Activated naive CD8-positive, alpha-beta T cell treated with anti-CD3 and anti-CD28 coated beads for 36 hours (primary cell): ENCODE measurements at places on chromosomes 5 and 9.

- no peak for DNase-seq
Observed at GRCh38 chr9:34576597-34577399, 12.7 kb downstream of the CNTFR start.

DNA sequence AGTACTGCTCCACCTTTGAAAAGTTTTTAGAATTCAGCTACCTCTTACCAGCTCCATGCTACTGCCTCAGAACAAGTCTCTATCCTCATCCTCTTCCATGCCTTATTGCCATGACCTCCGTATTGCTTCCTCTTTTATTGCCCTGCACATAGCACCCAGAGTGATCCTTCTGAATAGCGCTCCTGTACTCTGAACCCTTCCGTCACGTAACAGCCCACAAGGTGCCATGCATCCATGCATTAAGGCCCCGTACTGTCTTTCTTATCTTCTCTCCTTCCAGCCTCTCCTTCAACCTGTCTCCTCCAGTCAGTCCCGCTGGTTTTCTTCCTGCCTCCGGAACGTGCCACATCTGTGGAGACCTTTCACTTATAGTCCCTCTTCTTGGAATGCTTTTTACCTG lies 273.3 kb upstream of the SEMA6A start:
- DNase-seq = no peak

- no peak for DNase-seq
Observed at GRCh38 chr9:134912126-134912840, 5.4 kb downstream of the FCN1 start.

DNA sequence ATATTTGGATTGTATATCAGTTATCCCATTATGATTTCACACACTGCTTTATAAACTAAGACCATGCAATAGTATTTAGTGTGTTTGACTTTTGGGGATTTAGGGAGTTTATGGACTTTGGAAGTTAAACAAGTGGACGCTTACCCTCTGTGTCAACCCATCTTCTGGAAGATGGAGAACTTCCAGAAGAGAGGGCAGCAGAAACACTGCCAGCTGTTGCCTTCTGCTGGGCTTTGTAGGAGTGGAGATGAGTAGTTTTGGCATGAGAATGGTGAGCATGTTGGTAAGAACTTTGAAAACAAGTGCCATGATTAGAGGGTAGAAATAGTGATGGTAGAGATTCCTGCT lies 2.2 kb downstream of the DNAJC25 start:
- DNase-seq = no peak

GRCh38 chr5:57692582-57693487 lies 210.2 kb upstream of the ACTBL2 start:
- peak; percentile 10 for DNase-seq

GRCh38 chr9:127637322-127637847 lies 25.3 kb downstream of the STXBP1 start:
- no peak for DNase-seq

GRCh38 chr9:74044844-74045243 lies 452.3 kb upstream of the RORB start:
- no peak for DNase-seq

- DNase-seq = no peak
Observed at GRCh38 chr5:92519811-92520632, 1061.0 kb downstream of the NR2F1-AS1 start.

DNA sequence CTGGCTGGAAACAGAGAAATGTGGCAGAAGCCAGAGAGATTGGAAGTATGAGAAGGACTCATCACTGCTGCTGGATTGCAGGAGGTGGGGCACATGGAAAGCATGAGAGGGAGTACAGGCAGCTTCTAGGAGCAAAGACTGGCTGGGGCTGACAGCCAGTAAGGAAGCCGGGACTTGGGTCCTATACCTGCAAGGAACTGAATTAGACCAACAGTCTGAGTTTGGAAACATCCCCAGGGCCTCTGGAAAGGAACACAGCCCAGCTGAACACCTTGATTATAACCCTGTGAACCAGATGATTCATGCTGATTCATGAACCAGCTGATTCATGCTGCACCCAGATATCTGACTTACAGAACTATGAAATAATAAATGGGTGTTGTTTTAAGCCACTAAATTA lies 93.4 kb downstream of the OSTF1 start:
- no peak for DNase-seq

- no peak for DNase-seq
Observed at GRCh38 chr5:140136624-140137023, 10.9 kb downstream of the IGIP start.

GRCh38 chr9:88291856-88292255 lies 96.4 kb upstream of the SPIN1 start:
- DNase-seq = no peak

DNA sequence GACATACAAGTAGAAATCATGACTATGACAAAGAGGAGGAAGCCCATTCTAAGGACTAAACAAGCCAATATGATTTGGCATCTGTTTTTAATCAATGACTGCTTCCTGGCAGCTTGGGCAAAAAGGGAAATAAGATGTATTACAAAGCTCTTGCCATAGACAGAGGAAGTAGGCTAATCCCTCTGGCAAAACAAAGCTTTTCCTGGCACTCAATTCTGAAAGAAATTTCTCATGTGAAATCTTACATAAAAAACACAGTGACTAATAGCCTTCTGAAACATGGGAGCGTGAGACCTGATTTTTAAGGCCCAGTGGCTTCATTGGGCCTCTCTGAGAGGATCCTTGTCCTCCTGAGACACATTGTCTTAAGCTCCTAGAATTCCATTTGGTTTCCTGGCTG lies 93.6 kb downstream of the COL23A1 start:
- no peak for DNase-seq

GRCh38 chr9:22446589-22446949 lies at the start of gene DMRTA1:
DMRTA1 (plus strand) TSS chr9:22446824; CDS start chr9:22447066, 242 bp downstream.
- peak; percentile 15 for DNase-seq

- no peak for DNase-seq
Observed at GRCh38 chr9:16328349-16328748, 542.1 kb downstream of the BNC2 start.

DNA sequence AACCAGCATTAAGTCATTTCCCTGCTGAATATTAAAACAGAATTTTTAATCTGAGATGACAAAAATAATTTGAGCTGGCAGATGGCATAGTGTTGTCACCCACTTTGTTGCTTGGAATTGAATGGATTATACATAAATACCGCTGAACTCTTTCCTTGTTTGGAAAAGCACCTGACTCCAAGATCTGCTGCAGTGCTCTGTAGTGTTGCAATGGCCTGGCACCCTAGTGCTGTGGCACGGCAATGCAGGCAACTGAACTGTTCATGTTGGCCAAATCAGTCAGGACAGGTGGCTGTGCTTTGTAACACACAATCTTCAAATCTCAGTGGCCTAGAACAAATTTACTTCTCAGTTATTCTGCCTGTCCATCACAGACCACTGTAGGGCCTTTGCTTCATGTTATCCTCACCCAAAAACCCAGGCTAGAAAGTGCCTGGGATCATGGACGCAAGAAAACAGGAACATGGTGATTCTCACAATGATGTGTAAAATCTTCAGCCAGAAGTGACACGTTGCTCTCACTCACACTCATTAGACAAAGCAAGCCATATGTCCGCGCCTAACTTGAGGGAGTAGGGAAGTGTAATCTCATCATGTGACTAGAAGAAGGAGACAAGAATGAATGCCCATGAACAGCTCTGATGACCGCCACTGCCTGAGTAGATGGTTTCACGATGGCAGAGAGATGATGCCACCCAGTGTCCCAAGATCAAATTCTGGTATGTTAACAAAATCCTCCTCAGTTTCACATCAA lies 191.9 kb upstream of the PUM3 start:
- no peak for DNase-seq

- DNase-seq = no peak
Observed at GRCh38 chr9:115373000-115373709, 255.2 kb upstream of the TNC start.

DNA sequence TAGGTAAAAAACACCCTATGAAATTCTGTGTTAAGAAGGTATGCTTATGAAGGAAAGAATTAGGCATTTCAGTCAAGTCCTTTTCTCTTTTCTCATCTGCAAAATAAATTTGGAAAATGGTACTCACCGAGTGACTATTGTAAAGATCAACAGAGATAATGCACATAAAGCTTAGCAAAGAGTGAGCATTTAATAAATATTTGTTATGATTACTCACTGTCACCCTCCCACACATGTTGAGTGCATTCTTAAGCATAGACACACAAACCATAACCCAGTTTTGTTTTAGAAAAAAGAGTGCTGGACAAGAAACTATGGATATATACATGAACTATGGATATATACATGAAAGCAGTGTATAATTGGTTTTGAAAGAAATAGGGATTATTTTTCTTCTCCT lies 54.7 kb upstream of the PRLR start:
- DNase-seq = no peak

- no peak for DNase-seq
Observed at GRCh38 chr9:96251451-96251850, 50.5 kb downstream of the HSD17B3 start.

DNA sequence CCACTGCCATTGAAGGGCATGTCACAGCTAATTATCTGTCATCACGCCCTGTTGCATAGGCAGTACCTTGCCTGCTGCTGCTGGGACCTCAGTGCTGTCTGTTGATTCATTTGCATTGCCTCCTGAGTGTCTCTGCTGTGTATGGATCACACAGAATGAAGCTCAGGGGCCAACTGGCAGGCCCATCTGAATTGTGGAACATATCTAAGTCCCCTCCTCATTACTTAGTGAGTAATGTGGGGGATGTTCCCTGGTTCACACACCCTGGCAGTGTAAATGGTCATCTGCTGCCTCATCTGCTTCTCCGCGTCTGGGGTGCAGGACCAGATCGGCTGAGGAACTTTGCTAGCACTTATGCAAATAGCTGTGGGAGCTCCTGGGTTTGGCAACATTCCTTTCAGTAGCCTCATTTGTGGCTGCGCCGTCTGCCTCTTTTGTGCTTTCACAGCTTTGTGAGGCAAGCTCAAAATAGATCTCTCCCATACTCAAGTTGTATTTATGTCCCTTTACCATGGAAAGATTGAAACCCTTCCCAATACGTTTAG lies 25.4 kb downstream of the TYRP1 start:
- no peak for DNase-seq

DNA sequence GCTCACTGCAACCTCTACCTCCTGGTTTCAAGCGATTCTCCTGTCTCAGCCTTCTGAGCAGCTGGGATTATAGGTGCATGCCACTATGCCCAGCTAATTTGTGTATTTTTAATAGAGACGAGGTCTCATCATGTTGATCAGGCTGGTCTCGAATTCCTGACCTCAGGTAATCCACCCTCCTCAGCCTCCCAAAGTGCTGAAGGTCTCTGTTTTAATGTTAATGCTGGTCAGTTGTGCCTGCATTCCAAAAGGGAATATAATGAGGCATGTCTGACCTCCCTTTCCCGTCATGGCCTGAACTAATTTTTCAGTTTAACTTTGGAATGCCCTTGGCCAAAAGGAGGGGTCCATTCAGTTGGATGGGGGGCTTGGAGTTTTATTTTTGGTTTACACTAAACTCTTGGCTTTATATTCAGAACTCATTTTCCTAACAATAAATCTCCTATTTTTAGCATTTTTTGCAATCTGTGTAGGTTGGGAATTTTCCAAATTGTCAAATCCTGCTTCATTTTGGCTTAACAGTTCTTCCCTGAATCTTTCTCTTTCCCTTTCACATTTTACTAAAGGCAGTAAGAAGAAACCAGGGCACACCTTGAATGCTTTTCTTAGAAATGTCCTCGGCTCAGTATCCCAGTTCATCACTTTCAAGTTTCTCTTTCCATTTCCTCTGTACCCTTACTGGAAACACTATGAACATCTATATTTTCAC lies 1175.5 kb downstream of the MAT2B start:
- no peak for DNase-seq

DNA sequence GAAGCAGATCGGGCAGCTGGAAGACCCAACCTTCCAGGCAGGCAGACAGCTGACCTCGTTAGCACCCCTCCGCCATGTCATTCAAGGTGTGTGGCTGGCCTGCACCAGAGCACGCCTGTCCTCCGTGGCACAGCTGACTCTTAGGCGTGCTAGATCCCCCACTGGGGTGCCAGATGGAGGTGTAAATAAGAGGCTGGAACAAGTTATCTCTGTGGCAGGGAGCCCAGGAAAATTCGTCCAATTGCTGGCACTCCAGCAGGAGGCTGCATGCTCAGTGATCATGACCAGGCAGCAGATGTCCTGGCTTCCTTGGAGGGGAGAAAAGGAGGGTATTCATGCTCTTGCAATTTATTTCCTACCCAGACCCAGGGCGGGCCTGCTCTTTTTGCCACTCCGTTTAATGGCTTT lies 7.8 kb upstream of the ALDOB start:
- DNase-seq = no peak

DNA sequence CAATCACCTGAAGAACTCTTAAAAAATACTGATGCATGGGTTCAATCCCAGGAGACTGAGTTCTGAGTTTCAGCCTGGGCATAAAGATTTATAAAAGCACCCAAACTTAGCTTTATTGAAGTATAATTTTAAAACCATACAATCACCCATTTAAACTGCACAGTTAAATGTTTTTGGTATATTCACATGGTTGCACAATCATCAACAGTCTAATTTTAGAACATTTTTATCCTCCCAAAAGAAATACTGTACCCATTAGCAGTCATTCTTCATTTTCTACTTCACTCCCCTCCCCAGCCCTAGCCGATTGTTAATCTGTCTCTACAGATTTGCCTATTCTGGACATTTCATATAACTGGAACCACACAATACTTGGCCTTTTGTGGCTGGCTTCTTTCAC lies 141.7 kb downstream of the ARSB start:
- no peak for DNase-seq

GRCh38 chr9:95134457-95134881 lies 183.0 kb downstream of the FANCC start:
- DNase-seq = no peak

- no peak for DNase-seq
Observed at GRCh38 chr5:31707329-31707728, 68.4 kb downstream of the PDZD2 start.

- no peak for DNase-seq
Observed at GRCh38 chr5:2454876-2455275, 296.6 kb downstream of the IRX2 start.

DNA sequence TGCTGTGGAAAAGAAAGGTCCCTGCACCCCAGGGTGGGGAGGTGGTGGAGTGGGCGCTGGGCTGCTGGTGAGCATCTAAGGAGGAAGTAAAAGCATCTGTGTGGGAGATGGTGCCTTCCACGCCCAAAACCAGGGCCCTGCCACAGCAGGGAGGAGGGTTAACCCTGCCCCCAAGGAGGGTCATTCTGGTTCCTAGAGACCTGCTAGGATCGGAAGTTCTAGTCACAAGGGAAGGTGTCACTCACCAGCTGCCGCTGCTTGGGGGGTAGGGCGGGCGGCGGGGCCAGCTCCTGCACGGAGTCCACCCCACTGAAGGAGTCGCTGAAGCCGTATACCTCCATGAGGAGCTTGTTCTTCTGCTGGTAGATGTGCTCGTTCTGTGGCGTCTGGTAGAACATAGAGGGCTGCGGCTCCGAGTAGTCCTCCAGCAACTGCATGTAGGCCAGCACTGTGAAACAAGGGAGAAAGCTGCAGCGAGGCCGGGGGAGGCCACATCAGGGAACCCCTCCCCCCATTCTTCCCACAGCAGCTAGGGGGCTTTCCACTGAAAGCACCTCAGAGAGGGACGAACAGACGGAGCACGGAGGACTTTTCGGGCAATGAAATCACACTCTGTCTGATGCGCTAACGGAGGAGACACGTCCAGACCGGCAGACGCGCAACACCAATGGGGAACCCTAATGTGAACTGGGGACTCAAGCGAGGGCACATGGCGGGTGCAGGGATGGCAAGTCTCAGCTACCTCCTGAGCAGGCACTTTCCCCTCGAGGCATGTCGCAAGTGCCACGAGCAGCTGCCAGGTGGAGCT lies 76.4 kb downstream of the PRRT1B start:
- DNase-seq = no peak

- peak; percentile 66 for DNase-seq
Observed at GRCh38 chr9:16191691-16192402, 639.0 kb downstream of the CCDC171 start.

GRCh38 chr5:622946-623522 lies 10.9 kb downstream of the CEP72 start:
- no peak for DNase-seq
